ENCODE measurements at places on chromosomes 5 and 9.

DNA sequence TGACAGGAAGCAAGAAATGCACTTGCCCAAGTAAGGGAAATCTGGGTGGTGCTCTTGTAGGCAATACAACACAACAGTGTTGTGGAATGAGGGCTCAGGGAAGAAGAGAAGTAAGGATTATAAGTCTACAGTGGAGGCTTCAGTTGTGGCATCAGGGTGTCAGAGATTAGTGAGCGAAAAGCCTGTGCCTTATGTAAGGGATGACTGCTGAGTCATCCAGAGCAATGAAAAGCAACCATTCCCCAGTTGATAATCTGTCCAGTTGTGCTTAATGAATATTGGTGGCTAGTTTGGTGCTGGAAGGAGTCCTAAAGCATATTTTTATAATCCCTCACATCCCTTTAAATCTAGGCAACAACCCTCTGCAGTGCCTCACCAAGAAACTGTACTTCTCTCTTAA is 42.0 kb downstream of the FBXO38 start:
- no peak for DNase-seq

GRCh38 chr9:110880189-110880588 is 158.1 kb downstream of the LPAR1 start:
- peak; percentile 93 for DNase-seq

DNA sequence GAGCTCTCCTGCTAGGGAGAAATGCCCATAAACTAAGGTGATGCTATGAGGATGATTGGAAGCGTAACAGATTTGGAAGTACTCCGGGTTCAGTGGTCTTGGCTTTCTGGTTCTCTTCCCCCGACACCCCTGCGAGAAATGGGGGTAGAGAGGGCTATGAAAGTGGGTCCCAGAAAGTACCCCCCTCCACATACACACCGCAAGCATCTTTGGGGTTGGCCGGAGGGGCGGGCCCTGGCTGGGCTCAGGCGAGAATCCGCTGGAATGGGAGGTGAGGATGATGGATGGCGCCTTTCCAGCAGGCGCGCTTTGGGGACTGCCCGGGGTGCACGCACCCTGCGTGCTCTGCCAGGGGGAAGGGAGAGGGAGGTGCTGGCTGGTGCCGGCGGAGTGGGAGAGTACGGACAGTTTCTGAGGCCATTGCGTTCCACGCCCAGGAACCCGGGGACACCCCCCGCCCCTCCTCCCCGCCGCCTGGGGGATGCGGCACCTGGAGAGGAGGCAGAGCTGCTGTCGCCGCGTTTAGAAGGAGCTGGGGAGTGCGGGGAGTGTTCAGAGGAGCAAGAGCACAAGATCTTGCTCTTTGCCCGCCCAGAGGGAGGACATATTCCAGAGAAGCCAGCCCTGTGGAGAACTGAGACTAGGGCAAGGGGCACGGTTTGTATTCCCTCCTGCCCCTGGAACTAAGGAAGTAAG is 1.9 kb downstream of the PCSK5 start:
- no peak for DNase-seq

DNA sequence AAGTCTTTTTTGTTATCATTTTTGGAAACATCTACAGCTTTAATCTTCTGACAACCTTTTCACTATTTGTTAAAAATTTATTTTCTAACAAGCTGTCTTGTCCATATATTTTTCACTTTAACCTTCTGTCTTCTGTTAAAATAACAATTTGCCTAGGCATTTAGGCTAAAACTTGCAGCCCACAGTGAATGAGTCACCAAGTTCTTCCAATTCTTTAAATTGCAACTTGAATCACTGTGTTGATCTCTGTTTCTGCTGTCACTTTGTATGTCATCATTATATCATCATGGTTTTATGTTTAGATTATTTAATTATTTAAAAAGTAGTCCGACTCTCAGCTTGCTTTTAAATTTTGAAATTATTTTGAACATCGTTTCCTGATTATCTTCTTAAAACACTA is 473.8 kb upstream of the PTPRD start:
- no peak for DNase-seq

DNA sequence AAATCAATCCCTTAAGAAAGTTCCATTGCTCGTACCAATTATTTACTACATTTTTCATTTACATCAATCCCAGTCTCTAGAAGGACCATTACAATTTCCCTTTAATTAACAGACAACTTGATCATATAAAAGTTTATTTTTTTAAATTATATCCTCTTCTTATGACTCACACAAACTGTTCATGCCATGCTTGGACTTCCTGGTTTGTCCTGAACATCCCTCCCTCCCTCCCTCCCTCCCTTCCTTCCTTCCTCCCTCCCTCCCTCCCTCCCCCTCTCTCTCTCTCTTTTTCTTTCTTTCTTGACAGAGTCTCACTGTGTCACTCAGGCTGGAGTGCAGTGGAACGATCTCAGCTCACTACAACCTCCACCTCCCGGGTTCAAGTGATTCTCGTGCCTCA is 11.6 kb upstream of the CLTB start:
- no peak for DNase-seq
